ENCODE measurements at places on chromosomes 2 and 18. TPM values are rescaled to one million over a fixed set of nuclear protein-coding genes. Genes with fewer than 3 reads are reported as not detected.

Gene ELOA2
- not detected for total RNA-seq

Gene SERPINB13
- not detected for total RNA-seq

Gene SCYGR7
- total RNA-seq: not detected

Gene MEP1B
- total RNA-seq: not detected

GRCh38 chr2:54671875-54672589 is 51.4 kb upstream of the EML6 start:
- no peak overlapping the region for H3K27ac ChIP-seq
- DNase-seq: no peak
- H3K4me1 ChIP-seq: no peaks in the 10 kb centered on the region
- H3K4me3 ChIP-seq: no peak overlapping the region
- H3K27me3 ChIP-seq: no peaks in the 10 kb centered on the region
- peaks cover 12% of the 10 kb centered on the region for H3K36me3 ChIP-seq

Gene FAM110C
- total RNA-seq: 0.44 TPM

Gene ROCK2
- total RNA-seq: 22.9 TPM

DNA sequence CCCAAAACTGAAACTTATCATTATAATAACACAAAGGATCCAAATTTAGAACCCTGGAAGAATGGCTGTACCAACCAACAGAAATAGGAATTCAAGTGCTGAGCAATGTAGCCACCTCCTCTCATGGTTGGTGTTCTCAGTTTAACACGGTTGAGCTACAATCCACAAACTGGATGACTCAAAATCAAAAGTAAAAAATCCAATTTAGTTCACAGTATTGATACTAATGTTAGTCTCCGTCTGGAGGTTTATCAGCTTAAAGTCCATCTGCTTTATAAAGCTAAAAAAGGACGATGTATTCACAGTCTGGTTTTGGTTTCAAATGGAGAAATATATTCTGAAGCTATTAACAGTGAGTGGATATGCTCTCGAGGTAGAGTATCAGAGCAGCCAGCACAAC is 40.5 kb downstream of the CNTNAP5 start:
- no peaks in the 10 kb centered on the region for H3K36me3 ChIP-seq
- H3K27ac ChIP-seq: no peak overlapping the region
- no peaks in the 10 kb centered on the region for H3K27me3 ChIP-seq

Gene VSNL1
- not detected for total RNA-seq

DNA sequence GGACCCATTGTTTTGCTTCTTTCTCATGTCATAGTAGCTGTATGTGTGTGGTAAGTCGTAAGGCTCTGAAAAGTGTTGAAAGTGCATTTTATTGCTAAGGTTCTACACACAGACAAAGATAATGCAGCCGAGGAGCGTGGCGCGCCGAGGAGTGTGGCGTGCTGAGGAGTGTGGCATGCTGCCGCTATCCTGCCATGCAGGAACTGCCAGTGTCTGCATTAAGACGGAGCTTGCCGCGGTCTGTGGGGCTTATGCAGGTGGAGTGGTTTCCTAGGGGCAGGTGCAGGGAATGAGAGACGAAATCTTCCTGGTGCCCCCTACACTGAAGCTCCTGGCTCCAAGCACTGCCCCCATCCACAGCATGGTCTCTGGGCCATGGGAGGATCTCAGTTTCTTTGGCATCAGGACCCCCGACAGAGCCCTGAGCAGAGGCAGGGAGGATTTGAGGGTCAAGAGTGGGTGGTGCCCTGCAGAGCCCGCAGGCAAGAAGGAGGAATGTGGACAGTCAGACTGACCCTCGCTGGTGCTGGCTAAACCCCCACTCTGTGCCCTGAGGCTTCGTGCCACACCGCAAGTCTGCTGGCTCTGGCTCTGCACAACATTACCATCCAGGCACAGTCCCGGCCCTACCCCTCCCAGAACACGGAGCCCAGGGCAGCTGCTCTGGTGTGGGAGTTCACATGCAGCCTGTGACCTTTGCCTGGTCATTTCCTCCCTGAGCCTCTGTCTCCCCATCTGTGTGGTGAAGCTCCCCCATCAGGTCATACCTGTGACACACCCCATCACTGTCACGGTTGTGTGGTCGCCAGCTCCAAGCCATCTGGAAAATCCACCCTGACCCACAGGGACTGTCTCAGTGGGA is 3.2 kb downstream of the SNED1 start:
- H3K27me3 ChIP-seq: no peaks in the 10 kb centered on the region
- no peaks in the 10 kb centered on the region for H3K4me1 ChIP-seq
- no peak overlapping the region for H3K4me3 ChIP-seq
- H3K27ac ChIP-seq: no peak overlapping the region
- no peak for DNase-seq
- no peaks in the 10 kb centered on the region for H3K36me3 ChIP-seq

- no peaks in the 10 kb centered on the region for H3K27me3 ChIP-seq
- no peak for DNase-seq
- H3K4me3 ChIP-seq: no peak overlapping the region
- H3K27ac ChIP-seq: no peak overlapping the region
- no peaks in the 10 kb centered on the region for H3K36me3 ChIP-seq
- H3K4me1 ChIP-seq: no peaks in the 10 kb centered on the region
Measured at GRCh38 chr18:60050821-60051220, 151.0 kb downstream of the PMAIP1 start.

GRCh38 chr2:19769513-19769912 is 132.3 kb downstream of the TTC32 start:
- DNase-seq: no peak
- H3K4me1 ChIP-seq: no peaks in the 10 kb centered on the region
- H3K27ac ChIP-seq: no peak overlapping the region
- H3K27me3 ChIP-seq: no peaks in the 10 kb centered on the region
- H3K4me3 ChIP-seq: no peak overlapping the region
- H3K36me3 ChIP-seq: no peaks in the 10 kb centered on the region

DNA sequence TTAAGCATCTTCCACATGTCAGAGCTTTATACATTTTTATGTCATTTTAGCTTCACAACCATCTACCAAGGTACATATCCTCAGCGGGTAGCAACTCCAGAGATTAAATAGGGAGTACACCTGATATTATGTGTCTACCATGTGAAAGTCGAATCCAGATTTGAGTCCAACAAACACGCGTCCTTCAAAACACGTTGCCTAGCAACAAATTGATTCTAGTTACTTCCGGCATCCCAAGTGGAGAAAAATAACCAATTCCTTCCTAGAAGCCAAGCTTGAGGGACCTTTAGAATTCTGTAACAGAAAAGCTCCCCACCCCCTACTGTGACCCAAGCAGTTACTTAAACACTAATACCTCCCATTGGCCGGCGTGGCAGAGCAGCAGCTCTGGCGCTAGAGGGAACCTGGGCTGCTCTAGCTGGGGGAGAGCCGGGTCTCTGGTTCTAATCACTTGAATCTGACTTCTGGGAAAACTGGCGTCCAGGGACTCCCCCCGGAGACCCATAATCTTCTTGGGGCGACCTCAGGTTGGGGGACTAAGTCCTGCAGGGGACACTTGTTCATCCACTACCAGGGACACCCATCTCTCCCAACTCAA is at the start of gene ERICH2:
Gene ERICH2 (plus strand): TSS at position 371 of the 598 bp plus-strand sequence. CDS start 304 bp downstream, outside the sequence.
- H3K27me3 ChIP-seq: no peaks in the 10 kb centered on the region
- no peaks in the 10 kb centered on the region for H3K36me3 ChIP-seq
- H3K4me1 ChIP-seq: peaks cover 13% of the 10 kb centered on the region
- H3K4me3 ChIP-seq: peak within 1 kb of the TSS; percentile 67

GRCh38 chr18:51458861-51459260 is 261.4 kb upstream of the MEX3C start:
- H3K4me3 ChIP-seq: no peak overlapping the region
- no peak for DNase-seq
- no peak overlapping the region for H3K27ac ChIP-seq

DNA sequence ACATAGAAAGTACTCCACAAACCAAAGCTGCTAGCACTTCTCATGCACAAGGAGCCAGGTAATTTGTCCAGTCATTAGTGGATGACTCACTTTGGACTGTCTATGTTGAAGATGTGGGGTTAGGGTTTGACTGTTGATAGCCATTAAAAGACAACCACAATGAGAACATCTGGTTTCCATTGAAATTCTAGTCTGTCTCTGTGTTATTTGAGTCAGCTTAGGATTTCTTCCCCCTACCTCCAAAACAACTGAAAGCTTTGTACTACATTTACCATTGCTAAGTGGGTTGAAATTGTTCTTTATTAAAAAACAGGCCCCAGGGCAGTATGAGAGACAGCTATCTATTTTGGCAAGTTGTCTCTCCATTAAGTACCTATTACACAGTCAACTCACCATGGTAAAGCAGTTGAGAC is 50.2 kb upstream of the ANKRD44 start:
- no peak overlapping the region for H3K4me3 ChIP-seq
- no peak overlapping the region for H3K27ac ChIP-seq
- H3K4me1 ChIP-seq: peaks cover 9% of the 10 kb centered on the region
- no peaks in the 10 kb centered on the region for H3K27me3 ChIP-seq

DNA sequence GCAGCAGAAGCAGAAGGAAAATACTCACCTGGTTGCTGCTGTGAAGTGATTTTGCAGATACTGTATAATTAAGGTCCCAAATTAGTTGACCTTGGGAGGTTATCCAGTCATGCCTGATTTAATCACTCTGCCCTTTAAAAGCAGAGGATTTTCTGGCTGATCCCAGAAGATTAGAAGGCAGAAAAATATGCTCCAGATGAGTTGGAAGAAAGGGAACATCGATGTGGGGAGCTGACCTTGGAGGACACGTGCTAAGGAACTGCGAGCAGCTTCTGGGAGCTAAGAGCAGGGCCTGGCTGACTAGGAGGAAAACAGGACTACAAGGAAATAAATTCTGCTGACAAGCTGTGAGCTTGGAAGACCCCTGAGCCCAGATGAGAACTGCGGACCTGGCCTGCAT is 13.3 kb upstream of the DYM start:
- H3K27ac ChIP-seq: no peak overlapping the region
- no peak for DNase-seq
- no peaks in the 10 kb centered on the region for H3K4me1 ChIP-seq
- H3K4me3 ChIP-seq: no peak overlapping the region
- H3K36me3 ChIP-seq: no peaks in the 10 kb centered on the region

GRCh38 chr2:54088191-54088634 is 27.2 kb upstream of the ACYP2 start:
- H3K4me1 ChIP-seq: peaks cover 12% of the 10 kb centered on the region
- no peak overlapping the region for H3K4me3 ChIP-seq
- H3K27me3 ChIP-seq: no peaks in the 10 kb centered on the region
- H3K36me3 ChIP-seq: no peaks in the 10 kb centered on the region

- no peak overlapping the region for H3K27ac ChIP-seq
- H3K4me1 ChIP-seq: peaks cover 38% of the 10 kb centered on the region
- H3K27me3 ChIP-seq: no peaks in the 10 kb centered on the region
- no peaks in the 10 kb centered on the region for H3K36me3 ChIP-seq
- no peak overlapping the region for H3K4me3 ChIP-seq
Measured at GRCh38 chr18:8745355-8746014, 40.1 kb downstream of the MTCL1 start.

DNA sequence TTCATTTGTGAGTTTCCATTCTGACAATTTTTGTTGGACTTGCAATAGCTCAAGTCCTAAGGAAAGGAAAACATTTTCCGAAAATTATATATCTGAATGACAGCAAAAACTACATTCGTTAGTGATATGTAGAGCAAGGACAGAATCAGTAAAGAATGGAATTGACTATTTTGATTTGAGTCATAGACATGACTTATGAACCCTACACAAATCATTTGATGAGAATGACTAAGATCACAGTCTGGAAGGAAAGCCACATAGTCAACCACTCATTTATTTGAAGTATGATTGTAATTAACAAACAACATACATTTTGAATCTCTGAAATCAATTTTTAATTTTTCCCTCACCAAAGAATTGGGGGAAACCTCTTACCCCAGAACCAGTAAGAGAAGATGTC is 231.6 kb upstream of the CRIM1 start:
- no peaks in the 10 kb centered on the region for H3K4me1 ChIP-seq
- H3K36me3 ChIP-seq: no peaks in the 10 kb centered on the region
- no peaks in the 10 kb centered on the region for H3K27me3 ChIP-seq
- DNase-seq: no peak

Gene OR6B2
- total RNA-seq: not detected

DNA sequence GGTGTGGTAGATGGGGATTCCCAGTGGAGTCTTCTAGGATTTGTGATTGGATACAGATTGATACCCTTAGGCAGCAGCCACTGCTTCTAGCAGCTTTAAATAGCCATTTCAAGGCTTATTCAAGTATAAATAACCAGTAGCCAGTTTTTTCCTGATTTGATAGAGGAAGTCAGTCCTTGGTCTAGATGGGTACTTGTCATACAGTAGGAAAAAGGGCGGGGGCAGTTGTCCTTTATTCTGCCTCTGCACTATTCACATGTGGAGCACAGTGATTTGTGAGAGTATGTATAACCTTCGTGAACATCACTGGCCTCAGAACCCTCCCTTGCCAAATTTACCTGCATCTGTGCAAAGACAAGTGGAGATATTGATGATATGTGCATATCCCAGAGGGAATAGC is 6.8 kb downstream of the PPP1CB start:
- H3K27me3 ChIP-seq: no peaks in the 10 kb centered on the region
- H3K36me3 ChIP-seq: peaks cover 5% of the 10 kb centered on the region
- no peak overlapping the region for H3K27ac ChIP-seq
- H3K4me1 ChIP-seq: peaks cover 75% of the 10 kb centered on the region
- DNase-seq: no peak

DNA sequence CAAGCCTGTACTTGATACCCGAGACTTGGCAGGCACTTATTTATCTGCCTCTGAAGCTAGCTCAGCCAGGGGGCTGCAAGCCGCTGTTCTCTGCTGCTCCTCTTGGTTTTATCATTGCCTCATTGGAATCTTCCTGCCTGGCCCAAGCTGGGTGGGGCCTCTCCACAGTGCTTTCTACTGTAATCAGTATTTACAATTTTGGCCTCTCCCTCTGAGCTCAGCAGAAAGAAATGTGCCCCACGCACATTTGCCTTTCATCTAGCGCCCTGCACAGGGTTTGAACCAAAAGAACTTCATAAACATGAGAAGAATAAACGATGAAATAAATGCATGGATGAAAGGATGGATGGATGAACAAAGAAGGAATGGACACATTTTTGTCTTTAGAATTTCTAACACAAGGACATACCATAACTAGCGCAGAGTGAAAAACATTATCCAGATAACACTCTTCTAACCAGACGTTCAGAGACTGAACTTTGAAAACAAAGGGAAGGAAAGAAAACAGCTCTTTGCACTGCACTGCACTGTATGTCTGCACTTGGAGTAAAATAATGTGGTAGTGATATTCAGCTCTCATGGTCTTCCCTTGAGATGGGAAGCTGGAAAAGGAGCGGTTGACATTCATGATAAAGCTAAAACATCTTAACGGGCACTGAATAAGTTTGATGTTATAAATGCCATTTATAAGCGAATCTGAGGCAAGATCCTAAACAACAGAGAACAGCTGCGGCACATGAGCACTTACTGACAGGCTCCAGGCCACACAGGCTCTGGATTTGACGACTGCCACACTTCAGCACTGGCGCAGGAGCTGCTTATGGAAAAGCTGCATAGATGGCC is 86.8 kb upstream of the SP3 start:
- H3K27me3 ChIP-seq: no peaks in the 10 kb centered on the region
- H3K36me3 ChIP-seq: no peaks in the 10 kb centered on the region
- H3K27ac ChIP-seq: no peak overlapping the region
- no peaks in the 10 kb centered on the region for H3K4me1 ChIP-seq

GRCh38 chr2:143261986-143262385 is 132.8 kb downstream of the ARHGAP15 start:
- peaks cover 79% of the 10 kb centered on the region for H3K4me1 ChIP-seq
- H3K27me3 ChIP-seq: no peaks in the 10 kb centered on the region
- H3K4me3 ChIP-seq: no peak overlapping the region
- no peaks in the 10 kb centered on the region for H3K36me3 ChIP-seq
- H3K27ac ChIP-seq: no peak overlapping the region

GRCh38 chr2:123500988-123501387 is 524.1 kb upstream of the CNTNAP5 start:
- no peak overlapping the region for H3K27ac ChIP-seq
- no peaks in the 10 kb centered on the region for H3K36me3 ChIP-seq
- no peak overlapping the region for H3K4me3 ChIP-seq
- no peak for DNase-seq
- H3K4me1 ChIP-seq: no peaks in the 10 kb centered on the region
